ENCODE measurements at places on chromosomes 5 and 9.
A peak's percentile ranks its signal among the peaks of the same experiment; 100 is the strongest.

DNA sequence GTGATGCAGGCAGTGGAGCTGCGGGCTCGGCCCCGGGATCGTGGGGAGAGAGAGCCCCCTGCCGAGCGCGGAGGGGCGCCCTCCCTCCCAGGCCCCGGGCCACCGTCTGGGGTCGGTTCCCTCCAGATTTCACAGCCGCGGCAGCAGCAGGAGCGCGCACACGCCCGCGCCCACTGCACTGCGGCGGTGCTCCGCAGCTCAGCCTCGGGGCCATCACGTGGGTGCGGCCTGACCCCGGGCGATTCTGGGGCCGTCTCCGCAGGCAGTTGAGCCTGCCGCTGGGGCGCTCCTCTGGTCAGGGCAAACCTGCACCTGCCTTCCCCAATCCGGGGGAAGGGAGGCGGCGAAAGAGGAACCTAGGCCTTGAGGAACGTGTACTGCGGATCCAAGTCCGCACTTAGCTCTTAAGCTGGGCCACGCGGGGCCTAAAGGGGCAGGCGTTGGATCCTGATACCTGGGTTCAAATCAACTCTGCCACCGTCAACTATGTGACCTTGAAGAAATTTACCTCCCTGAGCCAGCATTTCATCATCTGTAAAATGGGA lies 9.4 kb upstream of the DELE1 start:
- DNase-seq, result peak; percentile 71

DNA sequence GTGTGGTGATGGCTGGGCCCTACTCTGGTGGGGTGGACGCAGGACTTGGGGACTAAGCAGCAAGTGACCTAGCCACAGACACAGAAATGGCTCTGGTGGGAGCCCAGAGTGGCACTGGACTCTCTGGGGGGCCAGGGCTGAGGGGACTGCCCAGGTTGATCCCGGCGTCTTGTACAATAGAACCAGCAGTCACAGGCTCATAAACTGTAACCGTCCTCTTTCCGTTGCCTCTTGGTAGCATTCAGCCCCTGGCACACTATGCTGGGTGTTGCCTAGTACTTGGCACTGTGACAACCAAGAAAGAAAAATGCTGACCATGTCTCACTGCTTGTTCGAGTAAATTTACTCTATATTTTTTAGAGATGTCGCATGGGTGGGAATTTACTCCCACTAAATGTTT lies 80.5 kb downstream of the DAB2IP start:
- peak; percentile 73 for DNase-seq

DNA sequence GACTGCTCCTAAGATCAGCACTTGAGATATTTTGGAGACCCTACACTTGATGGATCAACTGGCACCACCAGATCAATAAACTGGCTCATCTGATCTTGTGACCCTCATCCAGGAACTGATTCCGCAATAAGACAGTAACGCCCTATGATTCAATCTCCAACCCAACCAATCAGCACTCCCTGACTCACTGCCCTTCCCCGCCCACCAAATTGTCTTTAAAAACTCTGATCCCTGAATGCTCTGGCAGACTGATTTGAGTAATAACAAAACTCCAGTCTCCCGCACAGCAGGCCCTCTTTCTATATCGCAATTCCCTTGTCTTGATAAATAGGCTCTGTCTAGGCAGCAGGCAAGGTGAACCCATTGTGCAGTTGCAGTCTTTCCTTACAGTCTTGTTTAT lies 677.0 kb downstream of the LRRC70 start:
- DNase-seq, result no peak

DNA sequence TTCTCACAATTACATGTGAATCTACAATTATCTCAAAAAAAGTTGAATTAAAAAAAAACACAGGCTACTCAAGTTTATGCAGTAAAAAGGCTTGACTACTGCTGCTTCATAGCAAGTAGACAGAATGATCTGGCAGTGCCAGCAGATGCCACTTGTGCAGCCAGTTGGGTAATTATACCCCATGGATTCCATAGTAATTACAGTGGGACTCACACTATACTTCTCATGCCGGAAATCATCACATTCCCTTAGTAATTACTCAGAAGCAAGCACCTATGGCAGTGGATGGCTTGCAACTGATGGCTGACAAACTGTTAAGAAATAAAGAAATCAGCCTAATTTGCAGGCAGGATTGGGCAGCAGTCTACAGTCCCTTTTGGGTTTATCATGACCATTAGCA lies 463.2 kb upstream of the KLF4 start:
- no peak for DNase-seq

DNA sequence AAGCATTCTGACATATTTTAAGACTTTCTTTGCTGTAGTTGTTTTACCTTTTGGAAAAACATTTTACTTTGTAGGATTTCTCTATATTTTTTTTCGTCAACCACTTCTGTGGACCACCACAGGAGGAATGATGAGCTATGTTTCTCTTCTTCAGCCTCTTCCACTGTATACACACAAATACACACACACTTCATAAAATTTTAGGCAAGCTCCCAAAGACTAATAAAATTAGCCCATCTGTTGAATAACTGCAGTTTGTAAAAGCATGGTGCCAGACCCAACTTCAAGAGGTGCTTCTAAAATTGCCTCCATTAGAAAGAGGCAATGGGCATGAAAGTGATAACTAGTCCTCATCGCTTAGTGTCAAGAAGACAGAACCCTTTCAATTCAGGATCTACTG lies 4.1 kb upstream of the CEP120 start:
- DNase-seq, result no peak

DNA sequence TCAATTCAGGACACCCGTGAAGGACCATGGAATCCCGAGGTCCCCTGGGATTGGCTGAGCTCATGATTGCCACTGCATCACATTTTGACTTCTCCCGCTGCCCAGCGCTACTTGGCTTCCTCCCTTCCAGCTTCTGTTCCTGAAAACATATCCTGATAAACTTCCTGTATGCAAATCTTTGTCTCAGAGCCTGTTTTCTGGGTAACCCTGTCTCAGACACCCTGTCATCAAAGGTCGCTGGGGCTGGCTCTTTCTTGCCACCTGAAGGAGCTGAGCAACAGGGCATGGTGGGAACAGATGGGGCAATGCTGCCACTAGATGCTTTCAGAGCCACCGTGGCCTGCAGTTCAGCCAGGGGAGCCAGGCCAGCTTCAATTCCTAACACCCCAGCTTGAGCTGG lies 154.3 kb upstream of the TBC1D2 start:
- DNase-seq, result peak; percentile 9

GRCh38 chr5:110913221-110913620 lies 158.3 kb upstream of the TSLP start:
- DNase-seq, result no peak

DNA sequence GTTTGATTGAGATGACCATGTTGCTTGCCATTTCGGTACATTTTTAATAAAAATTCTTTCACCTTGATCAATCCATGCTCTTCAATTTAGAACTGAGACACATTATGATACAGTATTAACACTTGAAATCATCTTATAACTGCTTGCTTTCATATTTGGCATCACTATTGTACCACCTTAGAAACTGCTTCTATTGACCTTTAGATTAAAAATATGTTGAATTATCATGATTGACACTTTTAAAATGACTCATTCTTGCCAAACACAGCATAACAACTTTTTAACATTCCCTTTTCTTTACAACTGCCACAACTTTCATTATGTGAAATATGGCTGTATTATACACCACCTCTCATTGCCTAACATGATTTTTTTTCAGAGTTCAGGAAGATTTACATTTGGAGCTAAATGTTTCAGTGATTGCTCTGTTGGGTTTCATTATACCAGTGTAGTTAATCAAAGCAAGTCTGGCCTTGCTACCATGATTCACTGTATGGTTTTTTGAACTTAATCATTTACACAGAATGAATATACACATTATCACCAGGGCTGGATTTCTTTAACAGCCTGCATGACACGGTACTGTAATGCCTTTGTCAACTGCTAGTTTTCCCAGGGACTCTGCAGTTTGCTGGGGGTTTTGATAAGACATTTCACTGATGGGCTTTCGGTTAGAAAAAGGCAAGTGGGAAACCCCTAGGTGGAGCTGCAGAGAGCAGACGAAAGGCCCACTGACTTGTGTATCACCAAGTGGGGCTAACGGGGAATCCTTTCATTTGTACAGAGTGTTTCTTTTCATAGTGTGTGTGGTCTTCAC lies 93.6 kb upstream of the TLE4 start:
- DNase-seq, result peak; percentile 9

DNA sequence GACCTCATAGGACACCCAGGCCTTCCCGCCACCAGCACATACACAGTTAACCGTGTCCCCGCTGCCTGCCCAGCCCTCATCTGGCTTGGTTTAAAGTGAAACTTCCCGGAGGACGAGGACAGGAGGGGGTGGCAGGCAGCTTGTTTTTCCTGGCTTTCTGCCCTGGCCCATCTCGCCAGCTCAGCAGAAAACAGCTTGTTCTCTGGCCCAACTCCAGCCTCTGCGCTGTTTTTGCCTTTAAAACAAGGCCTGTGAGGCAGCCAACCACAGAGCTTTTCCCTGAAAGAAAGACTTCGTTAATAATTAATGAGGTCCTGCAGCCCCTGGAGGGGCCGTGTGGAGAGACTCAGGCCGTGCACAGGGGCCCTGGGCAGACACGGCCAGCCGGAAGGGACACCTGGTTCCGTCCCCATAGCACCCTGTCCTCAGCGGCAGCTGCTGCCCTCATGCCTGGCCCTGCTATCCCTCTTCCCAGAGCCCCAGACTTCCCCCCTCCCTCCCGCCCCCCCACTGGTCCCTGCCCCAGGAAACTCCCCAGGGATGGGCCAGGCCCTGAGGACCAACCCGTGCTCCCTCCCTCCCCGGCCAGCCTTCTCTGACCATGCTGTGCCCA lies 108.7 kb downstream of the RXRA start:
- peak; percentile 90 for DNase-seq

- DNase-seq, result no peak
Observed at GRCh38 chr9:3783156-3783555, 257.4 kb upstream of the RFX3 start.

DNA sequence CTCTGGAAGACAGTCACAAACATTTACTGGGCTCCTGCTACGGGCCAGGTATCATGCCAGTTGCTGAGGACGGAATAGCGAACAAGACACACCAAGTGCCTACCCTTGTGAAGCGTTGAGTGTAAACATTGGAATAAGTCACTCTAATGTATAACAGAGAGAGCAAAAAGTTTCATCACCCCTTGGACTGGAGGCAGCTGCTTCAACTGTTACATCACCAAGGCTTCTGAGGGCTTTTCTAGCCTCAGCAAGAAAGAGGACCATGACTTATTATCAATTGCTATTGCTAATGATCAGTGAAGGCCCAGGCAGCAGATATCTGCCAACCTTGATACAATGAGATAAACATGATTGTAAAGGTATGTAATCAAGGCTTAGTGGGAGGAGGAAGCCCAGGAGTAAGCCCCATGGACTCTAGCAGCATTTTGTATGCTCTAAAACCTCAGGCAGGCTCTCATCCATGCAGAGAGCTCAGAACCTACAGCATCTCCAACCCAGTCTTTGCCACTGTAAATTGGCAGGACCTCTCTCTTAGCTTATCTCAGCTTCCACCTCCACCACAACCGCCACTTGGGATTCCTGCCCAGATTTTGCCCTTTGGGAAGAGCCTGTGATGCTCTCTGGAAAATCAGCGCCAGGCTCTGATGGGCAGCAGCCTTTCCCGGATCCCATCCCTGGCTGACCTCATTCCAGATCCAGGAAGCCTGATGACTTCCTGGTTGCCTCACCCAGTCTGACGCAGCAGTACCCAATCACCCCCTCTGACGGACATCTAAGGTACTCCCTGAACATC lies 54.5 kb downstream of the ADAM19 start:
- no peak for DNase-seq

All from left colon (tissue), 2 donors.